Amniotic epithelial cell (primary cell): ENCODE measurements at places on chromosomes 5 and 9.

- peak; percentile 28 for DNase-seq
Observed at GRCh38 chr5:50325237-50325832, 115.8 kb downstream of the EMB start.

- DNase-seq, result peak; percentile 62
Observed at GRCh38 chr5:43227655-43228054, 35.6 kb downstream of the NIM1K start.

- DNase-seq, result peak; percentile 79
Observed at GRCh38 chr9:133184971-133185370, 21.3 kb upstream of the GBGT1 start.

DNA sequence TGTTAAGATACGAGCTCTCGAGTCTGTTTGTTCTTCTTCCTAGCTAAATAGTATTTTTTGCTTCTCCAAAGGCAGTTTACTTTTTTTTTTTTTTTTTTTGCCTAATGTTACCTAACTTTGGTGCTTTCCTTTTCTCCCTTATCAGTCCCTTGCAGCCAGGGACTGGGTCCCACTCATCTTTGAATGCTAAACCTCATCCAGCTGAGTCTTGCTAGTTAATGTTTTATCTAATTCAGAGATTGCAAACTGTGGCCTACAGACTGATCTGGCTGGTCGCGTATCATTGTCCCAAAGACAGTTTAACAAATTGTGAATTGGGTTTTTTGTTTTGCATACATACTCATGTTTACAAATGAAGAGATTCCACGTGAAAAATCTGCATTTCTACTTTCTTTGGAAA, 95.7 kb upstream of the EFNA5 start:
- no peak for DNase-seq

DNA sequence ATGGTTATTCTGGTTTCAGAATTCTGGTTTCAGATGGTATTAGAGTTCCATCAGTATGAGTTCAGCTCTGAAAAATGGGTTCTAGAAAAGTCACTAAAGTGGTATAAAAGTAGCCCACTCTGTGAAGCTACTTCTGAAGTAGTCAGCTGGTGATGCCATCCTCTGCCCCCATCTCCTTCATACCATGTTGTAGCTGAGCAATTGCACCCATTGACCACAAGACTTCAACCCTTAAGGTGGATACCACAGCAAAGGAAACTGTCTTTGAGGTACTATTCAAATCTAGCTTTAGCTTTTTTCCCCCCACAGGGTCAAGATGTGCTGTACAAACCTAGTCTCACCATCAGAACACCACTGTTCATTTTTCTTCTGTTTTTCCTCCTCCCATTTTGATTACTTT, 444.9 kb downstream of the DMAC1 start:
- no peak for DNase-seq

GRCh38 chr9:16325966-16326365, 544.5 kb downstream of the BNC2 start:
- no peak for DNase-seq

DNA sequence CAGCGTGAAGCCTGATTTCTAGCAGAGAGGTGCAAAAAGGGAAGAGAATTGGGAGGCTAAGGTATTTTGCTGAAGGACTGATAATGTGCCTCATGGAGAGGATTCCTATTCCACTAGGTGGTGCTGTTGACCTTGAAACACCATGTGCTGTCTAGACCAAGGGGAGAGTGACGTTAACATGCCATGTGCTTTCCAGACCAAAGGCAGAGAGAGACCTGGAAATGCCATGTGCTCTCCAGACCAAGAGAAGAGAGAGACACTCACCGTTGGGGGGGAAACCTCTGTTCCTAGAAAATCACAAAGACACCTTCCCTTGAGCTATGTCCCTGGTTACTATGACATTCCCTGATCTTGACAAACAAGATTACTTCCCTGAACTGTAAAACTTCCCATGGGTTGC, 286.0 kb upstream of the TUSC1 start:
- peak; percentile 77 for DNase-seq

DNA sequence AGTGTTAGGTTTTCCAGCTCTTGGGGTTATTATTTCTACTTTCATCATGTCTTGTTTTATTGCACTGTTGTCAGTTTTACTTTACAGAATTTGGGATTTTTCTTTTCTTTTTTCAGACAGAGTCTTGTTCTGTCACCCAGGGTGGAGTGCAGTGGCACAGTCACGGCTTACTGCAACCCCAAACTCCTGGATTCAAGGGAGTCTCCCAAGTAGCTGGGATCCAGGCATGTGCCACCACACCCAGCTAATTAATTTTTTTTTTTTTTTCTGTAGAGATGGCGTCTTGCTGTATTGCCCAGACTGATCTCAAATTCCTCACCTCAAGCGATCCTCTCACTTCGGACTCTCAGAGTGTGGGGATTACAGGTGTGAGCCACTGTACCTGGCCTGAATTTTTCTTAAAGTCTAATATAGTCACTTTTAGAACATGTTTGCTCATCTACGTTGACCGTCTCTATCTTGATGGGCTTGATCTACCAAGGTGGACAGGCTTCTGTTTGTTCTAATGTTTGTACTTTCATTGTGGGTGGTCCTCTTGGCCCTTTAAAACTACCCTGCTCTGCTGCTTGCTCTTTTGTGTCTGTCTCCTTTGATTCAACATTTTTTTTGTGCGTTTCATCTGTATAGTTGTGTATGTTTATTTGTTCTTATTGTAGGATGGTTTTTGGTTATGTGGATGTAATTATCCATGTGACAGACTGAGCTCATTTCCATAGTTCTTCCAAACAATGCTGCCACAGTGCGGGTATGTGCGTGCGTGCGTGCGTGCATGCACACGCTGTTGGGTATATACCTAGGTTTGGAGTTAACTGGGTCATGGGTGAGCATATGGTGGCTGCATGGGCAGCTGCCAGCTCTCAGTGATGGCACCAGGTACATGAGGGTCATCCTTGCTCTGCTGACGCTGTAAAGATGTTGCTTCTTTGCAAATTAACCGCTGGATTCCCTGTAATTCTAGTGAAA, 18.1 kb downstream of the PRRC2B start:
- no peak for DNase-seq

DNA sequence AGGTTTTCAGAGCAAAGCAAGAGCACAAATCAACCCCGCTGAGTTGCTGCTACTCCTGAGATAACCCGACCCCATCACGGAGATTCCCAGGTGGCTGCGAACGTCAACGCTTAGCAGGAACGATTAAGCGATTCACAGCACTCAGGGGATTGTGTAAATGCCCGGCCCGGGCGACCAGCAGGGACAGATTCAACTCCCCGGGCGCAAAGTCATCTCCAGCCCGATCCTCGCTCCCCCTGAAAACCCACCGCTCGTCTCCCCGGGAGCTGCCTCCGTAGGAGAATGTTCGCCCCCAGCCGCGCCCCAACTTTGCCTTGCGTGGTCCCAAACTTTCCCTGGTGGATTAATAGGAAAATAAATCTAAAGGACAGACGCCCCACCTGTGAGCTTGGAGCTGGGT, 685 bp downstream of the SLC24A2 start:
- DNase-seq, result no peak

GRCh38 chr5:122915717-122916461, 70.5 kb downstream of the SNX24 start:
- no peak for DNase-seq

GRCh38 chr5:157748760-157749461, 5.4 kb downstream of the LSM11 start:
- DNase-seq, result peak; percentile 94

GRCh38 chr5:8958602-8959001, 587.3 kb downstream of the SEMA5A start:
- peak; percentile 37 for DNase-seq

DNA sequence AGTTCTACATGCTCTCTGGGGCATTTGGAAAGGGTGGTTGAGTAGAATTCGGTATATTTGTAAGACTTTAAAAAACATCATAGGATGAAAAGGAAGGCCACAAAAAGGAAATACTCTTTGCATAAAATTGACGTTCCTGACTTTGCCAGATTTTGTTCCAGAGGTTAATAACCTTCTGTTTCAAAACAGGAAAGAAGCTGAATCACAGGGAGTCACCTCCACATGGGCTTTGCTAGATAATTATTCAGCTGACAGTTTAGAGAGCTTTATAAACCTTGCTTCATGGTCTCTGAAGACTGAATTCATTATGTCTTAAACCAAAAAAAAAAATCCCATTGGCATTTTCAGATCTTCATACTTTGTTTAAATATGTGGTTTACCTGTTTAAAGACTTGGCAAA, 203.7 kb downstream of the SEMA6A start:
- DNase-seq, result peak; percentile 36

DNA sequence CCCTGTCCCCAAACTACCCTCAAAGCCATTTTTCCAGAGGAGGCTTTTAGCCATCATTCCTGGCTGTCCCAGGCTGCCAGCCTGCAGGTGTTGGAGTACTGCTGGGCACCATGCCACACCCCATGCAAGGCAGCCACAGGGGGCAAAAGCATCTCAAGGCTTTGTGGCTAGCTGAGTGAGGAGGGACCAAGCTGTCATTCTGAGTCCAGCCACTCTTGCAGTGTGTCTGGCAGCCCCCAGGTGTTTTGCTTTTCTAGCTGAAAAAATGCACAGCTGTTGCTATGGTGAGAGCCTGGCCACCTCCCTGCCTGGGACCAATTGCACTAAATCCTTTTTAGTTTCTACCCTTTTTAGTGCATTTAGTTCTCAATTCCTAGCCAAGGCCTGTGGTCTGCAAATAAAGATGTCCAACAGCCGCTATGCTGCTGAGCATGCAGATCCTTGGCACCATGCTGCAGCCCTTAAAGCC, 50.4 kb upstream of the PTGS1 start:
- no peak for DNase-seq

DNA sequence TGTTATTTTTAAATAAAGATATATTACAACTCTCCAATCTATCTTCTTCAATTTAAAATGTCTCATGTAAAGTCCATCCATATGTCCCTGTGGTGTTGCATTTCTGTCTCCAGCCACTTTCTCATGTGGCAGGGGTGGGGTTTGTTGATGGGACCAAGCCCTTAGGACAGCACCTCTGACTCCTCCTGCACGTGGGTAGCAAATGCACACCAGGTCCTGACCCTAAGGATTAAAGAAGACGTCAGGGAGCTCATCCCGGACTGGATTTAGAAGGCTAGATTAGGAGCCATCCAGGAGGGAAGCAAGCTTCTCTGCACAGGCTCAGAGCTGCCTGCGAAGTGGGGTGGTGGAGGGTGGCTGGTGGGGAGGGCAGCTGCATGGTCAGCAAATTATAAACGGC, 38.9 kb upstream of the FAM120AOS start:
- DNase-seq, result peak; percentile 15

DNA sequence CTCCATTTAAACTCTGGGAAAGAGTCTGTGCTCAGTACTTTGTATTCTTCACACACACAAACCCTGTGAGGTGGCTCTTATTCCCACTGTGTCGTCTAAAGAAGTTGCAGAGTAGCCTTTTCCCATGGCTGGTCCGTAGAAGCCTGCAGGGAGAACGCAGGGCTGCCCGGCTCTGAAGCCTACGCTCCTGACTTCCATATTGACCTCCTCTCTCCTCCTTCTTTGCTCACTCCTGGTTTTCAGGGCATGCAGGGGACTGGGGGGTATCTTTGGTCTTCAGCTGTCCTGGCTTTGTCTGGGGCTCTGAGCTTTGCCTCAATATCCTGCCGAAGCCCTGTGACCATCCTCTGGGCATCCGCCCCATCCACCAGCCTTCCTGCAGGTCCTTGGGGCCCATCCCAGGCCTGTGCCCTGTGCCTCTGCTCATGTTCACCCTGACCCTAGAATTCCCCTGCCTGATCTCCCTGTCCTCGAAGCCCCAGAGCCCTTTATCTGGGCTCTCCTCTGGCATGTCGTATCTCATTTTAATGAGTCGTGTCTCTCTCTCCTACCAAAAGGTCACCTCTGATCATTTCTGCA, 83.8 kb upstream of the FSTL4 start:
- no peak for DNase-seq

DNA sequence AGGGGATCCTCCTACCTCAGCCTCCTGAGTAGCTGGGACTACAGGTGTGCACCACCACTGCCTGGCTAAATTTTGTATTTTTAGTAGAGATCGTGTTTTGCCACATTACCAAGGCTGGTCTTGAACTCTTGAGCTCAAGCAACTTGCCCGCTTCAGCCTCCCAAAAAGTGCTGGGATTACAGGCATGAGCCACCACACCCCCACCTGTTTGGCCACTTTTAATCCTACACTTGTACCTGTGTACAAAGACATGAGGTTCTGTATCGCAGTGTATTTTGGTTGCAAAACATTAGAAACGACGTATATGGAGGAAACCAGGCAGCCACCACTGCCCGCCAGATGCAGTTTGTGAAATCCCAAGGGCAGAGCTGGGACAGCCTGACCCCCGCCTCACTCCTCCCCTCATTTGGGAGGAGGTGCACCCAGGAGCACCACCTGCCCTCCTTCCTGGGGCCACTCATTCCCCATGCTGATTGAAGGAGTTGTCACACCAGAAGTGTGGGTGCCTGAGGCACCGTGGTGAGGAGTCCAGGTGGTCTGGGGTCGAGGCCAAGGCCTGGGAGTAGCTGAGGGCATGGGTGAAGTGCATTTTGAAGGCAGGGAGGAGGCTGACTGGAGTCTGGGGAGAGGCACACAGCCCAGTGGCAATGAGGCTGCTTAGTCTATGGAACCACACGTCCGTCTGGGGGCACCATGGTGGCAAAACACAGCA, 39.3 kb upstream of the OLFM1 start:
- DNase-seq, result no peak

- no peak for DNase-seq
Observed at GRCh38 chr5:79876456-79876855, 114.6 kb downstream of the MTX3 start.

DNA sequence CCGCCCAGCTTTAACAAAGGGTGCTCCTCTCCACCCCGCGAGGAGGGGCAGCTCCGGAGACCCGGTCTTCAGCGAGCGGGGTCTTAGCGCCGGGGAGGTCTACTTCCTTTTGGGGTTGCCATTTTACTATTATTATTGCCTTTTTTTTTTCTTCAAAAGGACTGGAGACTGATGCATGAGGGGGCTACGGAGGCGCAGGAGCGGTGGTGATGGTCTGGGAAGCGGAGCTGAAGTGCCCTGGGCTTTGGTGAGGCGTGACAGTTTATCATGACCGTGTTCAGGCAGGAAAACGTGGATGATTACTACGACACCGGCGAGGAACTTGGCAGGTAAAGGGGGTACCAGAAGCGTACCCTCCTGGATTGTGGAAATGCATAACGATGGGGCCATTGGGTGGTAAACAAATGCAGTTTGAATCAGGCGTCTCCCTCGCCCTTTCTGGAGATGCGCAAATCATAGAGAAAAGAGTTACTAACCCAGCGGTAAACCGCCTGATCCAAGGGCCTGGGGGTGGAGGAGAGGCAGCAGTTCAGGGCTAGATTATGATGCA, 1.2 kb downstream of the DAPK1 start:
- no peak for DNase-seq

GRCh38 chr5:57566914-57567313, 84.3 kb upstream of the ACTBL2 start:
- peak; percentile 74 for DNase-seq
